ENCODE measurements at places on chromosomes 12 and 14.

DNA sequence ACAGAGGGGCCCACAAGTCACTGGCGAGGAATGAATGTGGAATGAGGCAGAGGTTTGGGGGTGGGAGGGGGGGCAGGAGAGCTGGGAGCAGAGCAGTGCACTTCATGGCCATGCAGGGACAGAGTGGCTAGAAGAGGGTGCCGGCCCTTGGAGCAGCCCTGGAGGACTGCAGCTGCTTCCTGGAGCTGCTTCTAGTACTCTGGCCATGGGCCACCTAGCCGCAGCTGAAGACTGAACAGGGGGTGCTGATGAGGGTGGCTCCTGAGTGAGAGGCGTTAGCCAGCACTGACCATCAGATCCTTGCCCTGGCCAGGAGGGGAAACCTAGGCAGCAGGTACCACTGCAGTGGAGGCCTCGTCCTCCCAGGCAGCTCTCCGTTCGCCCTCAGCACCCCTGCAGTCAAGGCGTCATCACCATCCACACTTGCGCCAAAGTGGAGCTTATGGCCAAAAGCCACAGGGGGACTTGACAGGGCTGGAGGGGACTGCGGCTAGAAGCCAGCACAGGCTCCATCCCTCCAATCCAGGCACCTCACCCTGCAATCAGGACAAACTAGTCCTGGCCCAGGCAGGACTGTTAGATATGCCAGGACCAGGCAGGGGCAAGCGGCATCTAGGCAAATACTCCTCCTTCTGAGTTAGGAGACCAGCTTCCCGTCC lies 16.4 kb downstream of the OTUB2 start:
- DNase-seq: no peak

DNA sequence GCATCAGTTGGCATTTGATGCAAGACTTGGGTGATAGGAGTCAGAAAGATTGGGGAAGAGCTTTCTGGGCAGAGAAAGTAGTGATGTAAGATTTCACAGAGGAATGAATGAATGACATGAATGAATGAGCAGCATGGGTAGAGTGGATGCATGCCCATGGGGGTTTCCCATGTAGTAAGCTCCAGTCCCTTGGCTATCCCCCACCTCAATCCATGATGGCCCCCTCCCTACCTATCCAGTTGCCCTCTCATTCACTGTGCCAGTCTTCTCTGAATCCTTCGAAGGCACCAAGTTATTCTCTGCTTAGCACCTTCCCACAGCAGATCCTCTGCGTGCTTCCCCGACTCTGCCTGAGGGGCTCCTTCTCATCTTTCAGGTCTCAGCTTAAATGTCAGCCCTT lies 32.0 kb downstream of the ERH start:
- no peak for DNase-seq

- DNase-seq: no peak
These were observed 134.1 kb downstream of the GPHN start for GRCh38 chr14:66641861-66642635.

DNA sequence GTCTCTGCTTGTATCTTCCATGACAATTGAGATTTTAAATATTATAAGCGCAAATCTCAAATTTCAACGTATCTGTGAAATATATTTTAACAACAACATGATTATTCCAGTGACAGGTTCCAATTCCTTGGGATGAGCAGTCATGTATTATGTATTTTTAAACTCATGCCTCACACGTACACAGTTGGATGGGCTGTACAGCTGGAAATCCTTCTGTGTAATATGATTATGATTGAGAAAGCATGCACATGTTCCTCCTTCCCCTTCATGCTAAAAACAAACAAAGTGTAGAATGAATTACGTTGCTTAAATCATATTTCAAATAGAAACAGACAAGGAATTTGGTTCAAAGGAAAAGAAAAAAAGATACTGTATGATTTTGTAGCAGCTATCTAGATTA lies 428.3 kb downstream of the TMTC2 start:
- no peak for DNase-seq

DNA sequence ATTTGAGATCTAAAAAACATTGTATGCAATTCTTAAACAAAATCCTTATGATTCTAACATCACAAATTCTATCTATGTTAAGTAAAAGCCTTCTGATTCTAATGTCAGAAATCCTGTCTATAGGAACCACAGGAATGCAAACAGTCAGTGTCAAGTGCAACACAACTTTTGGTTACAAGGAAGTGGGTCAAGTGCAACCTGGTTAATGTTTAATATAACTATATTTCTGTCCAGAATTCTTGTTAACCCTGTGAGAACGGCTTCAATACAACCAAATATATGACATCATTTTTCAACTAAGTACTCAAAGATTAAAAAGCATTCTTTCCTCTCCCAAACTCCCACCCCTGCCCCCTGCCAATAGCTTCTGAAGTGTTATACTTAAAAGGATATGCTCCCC lies 107.9 kb upstream of the PLEKHA5 start:
- DNase-seq: no peak

DNA sequence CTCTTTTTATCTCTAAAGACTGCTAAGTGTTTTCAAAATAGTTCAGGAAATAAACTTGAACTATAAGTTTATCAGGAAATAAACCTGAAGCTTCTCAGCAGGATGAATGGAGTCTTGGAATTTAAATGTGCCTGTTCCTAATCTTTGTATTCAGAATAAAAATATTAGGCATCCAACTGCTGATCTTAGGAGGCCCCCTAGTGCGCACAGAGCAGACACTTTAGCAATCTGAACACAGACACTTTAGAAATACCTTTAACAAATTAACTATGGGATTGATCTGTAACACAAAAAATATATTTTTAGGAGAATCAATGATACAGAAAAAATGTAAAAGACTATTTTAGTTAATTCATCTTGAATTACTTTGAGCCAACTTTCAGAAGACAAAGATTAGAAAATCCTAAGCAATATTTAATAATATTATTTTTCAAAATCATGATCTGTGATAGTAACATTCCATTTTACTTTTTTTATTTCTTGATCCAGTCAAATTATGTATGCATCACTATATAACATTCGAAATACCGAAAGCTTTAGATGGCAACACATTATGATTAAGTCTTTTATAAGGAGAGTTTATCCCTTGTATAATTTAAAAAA lies 80.9 kb downstream of the SLC41A2 start:
- no peak for DNase-seq

GRCh38 chr14:99884834-99885648 lies 91.8 kb downstream of the EML1 start:
- peak; percentile 23 for DNase-seq

DNA sequence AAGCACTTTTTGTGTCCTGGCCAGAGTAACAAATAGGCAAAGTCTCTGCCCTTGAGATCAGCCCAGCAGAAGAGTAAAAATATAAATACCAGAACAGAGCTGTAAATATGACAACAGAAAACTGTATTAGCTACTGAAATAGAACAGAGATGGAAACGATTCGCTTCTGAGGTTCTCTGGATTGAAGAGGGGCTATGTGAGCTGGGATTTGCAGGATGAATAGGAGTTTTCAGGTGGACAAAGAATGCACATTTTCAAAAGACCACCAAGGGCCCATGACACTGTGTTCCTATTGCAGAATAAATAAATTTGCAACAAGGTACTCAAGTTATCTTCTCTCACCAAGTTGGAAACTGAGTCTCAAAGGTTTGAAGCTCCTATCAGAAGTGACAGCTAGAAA lies 176.6 kb downstream of the BCL11B start:
- DNase-seq: no peak

GRCh38 chr12:78703820-78704525 lies 160.6 kb upstream of the SYT1 start:
- DNase-seq: no peak

DNA sequence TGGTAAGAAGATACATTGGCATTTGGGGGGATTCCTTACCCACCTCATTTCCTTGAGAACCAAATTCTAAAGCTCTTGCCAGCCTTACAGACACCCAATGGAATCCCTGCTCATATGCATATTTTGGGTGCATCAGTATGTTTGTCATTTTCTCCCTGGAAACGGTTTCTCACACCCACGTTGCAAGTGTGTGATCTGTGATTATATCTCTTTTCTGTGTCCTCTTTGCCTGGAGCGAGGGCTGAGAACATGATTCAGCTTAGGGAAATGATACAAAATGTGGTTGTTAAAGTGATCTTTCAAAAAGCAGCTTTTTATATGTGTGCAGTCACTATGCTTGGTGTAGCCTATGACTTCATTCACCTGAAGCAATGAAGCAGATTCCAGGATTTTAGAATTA lies 52.0 kb downstream of the KCNMB4 start:
- no peak for DNase-seq

- DNase-seq: no peak
These were observed 17.5 kb downstream of the MAX start for GRCh38 chr14:65084554-65085505.

GRCh38 chr12:19654650-19655376 lies 215.5 kb downstream of the AEBP2 start:
- DNase-seq: no peak

GRCh38 chr12:18224745-18225144 lies 36.6 kb upstream of the PIK3C2G start:
- DNase-seq: peak; percentile 63

GRCh38 chr12:115504306-115505290 lies 772.9 kb downstream of the MED13L start:
- DNase-seq: no peak

DNA sequence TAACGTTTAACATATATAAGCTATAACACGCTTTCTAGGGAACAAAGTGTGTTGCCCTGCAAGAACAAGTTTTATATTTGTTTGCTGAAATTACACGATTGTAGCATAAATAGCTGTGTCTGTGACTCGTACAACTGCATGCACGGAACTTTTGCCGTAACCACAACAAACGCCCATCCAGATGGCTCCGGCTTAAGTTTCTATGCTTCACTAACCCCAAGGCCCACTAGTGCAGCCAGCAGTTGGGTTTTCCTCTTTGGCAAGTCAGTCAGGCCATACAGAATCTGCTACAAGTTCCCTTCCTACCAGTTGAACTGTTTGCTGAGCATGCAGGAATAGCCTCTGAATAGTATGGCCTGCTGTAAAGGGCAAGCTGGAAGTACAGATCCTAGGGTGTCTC lies 12.1 kb downstream of the CSRP2 start:
- no peak for DNase-seq

DNA sequence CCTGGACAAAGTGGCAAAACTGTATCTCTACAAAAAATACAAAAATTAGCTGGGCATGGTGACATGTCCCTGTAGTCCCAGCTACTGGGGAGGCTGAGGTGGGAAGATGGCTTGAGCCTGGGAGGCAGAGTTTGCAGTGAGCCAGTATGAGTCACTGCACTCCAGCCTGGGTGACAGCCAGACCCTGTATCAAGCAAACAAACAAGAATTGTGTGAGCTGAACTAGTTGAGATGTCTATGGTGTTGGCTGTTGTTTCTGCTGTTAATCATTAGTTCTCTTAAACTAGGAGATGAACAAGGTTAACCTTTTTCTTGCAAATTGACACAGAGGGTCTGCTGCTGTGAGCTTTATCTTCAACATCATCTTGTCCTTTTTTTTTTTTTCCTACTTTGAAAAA lies 23.6 kb downstream of the RASSF3 start:
- no peak for DNase-seq

DNA sequence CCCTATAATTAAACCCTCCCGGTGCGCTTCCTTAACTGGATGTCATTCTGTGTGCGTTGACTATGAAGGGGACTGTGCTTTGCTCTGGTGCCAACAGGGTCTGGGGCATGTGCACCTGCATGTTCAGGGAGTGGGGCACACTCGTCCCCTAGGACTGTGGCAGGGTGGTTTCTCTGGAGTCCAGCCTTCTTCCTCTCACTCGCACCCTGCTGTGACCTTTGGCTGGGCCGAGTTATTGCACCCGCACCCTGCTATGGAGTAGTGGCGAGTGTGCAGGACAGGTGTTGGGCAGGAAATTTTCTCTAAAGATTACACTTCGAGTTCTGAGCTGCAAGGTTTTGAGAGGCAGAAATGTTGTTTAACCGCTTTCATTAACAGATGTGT lies 138.9 kb downstream of the PLXNC1 start:
- DNase-seq: peak; percentile 71

DNA sequence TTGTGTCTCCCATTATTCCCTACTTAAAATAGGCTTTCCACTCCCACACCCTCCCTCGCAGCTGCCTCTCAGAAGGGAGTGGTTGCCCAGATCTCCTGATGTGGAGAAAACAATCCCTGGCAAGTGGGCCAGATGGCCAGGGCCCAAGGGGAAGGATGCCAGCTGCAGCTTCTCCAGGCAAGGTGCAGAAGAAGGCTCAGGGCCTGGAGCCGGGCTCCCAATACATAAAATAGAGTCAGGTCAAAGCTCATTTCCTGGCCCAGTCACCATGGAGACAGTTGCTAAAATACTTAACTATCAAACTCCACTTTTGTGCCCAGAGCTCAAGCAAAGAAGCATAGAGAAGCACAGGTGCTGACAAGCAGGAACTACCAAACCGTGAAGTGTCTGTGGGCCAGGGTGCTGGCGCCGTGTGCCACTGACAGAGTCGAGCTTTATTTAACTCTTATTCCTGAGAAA lies 45.7 kb upstream of the ITPR2 start:
- DNase-seq: no peak

DNA sequence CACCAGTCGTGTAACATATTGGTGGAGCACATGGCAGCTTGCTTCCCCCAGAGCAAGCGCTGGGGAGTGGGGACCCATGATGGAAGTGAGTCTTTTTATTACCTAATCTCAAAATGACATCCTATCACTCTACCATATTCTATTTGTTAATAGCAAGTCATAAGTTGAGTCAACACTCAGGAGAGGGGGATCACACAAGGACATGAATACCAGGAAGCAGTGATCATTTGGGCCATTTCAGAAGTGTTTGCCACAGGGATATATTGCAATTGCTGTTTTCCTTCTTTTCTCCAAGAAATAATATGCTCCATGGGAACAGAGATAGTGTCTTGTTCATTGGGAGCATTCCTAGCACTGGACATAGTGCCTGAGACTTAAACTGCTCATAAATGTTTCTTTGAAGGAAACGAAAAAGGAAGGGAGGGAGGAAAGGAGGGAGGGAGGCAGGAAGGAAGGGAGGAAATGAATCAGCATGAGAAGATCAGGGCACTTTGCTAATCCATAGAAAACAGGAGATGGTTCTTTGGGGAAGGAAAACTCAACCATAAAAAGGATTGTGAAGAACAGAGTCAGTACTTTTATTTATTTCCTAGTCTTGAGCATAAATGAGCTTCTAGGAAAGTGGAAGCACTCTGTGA lies 39.2 kb upstream of the EEA1 start:
- DNase-seq: no peak

DNA sequence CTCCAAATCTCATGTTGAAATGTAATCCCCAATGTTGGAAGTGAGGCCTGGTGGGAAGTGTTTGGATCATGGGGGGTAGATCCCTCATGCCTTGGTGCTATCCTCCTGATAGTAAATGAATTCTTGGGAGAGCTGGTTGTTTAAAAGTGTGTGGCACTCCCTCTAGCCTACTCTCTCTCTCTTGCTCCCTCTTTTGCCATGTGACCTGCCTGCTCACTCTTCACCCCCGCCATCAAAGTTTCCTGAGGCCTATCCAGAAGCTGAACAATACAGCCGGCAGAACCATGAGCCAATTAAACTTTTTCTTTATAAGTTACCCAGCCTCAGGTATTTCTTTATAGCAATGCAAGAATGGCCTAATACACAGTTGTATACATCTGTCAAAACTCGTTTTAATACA lies 62.5 kb downstream of the BCL2L14 start:
- DNase-seq: no peak

GRCh38 chr12:96502477-96502876 lies 13.1 kb downstream of the CFAP54 start:
- no peak for DNase-seq

All from NCI-H1417 treated with DMSO at 0.1 percent for 48 hours (cell line).